ENCODE measurements at places on chromosomes 5 and 9.
A peak's percentile ranks its signal among the peaks of the same experiment; 100 is the strongest.

- peak; percentile 88 for DNase-seq
Observed at GRCh38 chr5:82406205-82406773, 128.1 kb upstream of the RPS23 start.

DNA sequence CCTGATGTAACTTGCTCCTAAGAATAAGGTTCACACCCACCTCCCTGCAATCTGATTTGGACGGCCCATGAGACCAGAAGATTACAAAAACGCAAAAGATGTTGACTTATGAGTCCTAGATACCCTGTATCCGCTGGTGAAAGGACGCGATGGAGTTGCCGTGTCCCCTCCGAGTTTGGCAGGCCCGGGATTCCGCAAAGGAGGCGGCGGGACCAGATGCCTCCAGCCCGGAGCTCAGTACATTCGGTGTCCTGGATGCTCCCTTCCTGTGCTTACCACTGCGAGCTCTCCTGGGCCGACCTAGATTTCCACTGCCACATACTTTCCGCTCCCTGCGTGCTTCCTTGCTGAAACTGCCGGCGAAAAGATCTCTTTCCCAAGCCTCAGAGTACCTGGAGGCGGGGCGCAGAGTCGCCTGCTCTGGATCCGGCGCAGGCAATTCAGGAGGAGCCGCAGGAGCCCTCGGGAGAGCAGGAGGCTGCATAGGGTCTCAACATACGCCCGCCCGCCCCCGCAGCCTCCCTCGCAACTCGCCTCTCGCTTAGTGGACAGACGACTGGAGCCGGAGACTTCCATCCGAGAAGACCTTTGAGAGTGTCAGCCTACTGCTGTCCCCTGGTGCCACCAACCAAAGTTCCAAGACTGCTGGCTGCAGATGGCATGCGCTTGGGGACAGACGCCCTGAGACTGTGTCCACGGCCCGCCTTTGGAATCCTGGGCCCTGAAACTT lies 39.8 kb downstream of the ANXA2R start:
- no peak for DNase-seq

GRCh38 chr9:122350577-122351355 lies 20.1 kb upstream of the PTGS1 start:
- peak; percentile 57 for DNase-seq

DNA sequence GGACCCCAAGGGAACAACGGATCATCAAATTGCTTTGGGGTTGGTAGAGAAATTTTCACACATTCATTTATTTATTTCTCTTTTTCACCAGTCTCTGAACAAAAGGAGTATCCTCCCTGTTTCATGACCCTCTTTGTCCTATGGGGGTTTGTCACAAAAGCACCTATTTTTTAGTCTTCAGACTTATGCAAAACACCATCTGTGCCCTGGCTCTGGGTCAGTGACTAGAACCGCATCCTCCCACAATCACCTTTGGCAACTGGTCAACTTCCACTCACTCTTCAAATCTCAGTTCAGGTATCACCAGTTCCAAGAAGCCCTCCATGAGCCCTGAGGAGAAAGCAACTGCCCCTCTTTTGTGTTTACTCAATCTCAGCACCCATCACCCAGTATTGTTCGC lies 395.7 kb downstream of the CDK5RAP2 start:
- no peak for DNase-seq

GRCh38 chr5:179408611-179409010 lies 63.4 kb upstream of the ADAMTS2 start:
- no peak for DNase-seq

- DNase-seq: no peak
Observed at GRCh38 chr5:169331292-169331852, 30.4 kb upstream of the SLIT3 start.

GRCh38 chr5:150672237-150672883 lies 11.3 kb downstream of the MYOZ3 start:
- no peak for DNase-seq

DNA sequence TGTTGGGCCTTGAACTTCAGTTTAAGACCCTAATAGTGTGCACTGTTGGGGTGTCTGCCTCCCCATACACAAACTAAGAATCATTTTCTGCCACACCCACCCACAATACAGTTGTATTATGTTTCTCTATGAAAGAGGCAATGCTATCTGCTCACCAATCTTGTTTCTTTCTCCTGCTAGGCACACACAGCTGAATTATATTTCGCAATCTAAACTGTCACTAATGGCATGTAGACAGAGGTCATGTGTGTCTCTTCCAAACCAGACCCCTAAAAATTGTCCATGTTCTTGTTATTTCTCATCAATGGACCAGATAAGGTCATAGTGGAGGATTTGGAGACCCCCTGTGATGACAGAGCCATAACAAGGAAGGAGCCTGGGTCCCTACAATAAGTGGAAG lies 57.3 kb downstream of the RIGI start:
- no peak for DNase-seq

- DNase-seq: no peak
Observed at GRCh38 chr5:57436586-57436985, 46.0 kb downstream of the ACTBL2 start.

DNA sequence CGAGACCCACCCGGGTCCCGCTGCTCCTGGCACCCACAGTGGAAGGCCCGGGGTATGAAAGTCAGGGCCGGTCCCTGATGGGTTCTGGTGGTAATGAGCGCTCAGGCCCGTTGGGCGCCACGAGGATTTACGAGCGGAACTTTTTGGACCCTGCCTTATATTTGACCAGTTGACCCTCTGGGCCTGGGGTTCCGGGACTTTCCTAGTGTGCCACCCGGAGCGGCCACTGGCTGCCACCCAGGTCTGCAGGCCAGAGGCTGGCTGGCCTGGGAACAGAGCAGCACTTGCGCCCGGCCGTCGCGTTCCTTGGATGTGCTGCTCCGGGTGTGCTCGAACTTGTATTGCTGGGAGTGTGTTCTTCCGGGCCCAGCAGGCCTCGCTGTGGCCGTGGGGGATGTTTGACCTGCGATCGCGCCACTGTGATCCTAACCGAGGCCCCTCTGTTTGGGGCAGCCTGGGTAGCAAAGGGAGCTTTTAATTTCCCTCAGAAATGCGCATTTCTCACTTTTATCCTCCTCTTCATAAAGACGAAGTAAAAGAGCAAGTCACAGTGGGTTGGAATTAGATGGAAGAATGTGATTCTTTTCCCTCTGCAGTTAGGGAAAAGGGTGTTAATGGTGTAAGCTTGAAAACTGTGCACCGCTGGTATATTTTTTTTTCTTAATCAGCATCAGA lies 1.2 kb downstream of the F2RL1 start:
- no peak for DNase-seq

GRCh38 chr5:35383041-35383440 lies 152.8 kb upstream of the PRLR start:
- DNase-seq: no peak

DNA sequence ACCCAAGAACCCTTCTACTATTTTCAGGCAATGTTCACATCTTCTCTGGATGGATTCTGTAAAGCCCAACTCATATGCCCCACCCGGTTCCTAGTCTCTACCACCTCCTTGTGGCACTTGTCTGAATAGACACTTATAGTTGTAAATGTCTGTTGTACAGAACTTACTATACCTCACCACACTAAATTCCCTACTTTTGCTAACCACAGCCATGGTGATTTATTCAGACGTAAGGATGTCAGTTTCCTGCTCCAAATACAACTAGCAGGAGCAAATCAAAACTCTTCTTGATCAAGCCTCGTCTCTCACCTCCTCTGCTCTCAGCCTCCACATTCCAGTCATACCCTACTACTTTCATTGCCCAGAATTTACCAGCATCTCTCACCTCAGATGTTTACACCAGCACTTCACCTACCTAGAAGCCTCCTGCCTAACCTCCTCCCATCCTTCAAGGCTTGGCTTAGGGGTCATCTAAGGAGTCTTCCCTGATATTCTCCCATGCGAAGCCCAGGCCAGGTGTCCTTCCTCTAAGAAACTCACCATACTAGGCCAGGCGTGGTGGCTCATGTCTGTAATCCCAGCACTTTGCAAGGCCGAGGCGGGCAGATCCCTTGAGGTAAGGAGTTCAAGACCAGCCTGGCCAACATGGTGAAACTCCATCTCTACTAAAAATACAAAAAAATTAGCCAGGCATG lies 75.5 kb downstream of the MAPKAP1 start:
- peak; percentile 72 for DNase-seq

DNA sequence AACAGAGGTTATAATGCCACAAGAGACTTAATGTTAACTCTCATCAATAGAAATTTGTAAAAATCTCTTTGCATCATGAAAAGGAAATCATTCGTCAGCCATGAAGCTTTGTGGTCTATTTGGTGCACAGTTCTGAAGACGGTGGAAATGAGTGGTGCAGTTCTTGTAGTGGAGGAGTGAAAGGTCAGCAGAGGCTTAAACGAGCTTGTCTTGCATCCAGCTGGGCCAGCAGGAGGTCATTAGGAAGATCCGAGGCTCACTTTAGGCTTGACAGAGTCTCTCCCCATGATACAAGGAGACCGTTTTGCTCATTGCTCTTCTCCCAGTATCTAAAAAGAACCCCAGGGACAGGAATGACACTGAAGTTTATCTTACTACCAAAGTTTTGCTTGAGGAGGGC lies 440.8 kb downstream of the BNC2 start:
- DNase-seq: no peak

GRCh38 chr5:151700820-151701219 lies 14.1 kb upstream of the SPARC start:
- no peak for DNase-seq

GRCh38 chr5:175253597-175253996 lies 190.4 kb downstream of the DRD1 start:
- no peak for DNase-seq

- DNase-seq: no peak
Observed at GRCh38 chr5:180323160-180323559, 30.0 kb downstream of the GFPT2 start.

- DNase-seq: peak; percentile 58
Observed at GRCh38 chr5:106894964-106895363, 775.8 kb downstream of the EFNA5 start.

- no peak for DNase-seq
Observed at GRCh38 chr9:33297432-33297831, 7.1 kb downstream of the NFX1 start.

Data from NCI-H226 (cell line).